ENCODE measurements at places on chromosomes 1 and 21.

- DNase-seq: no peak
Measured at GRCh38 chr1:62184336-62184735, 10.3 kb upstream of the L1TD1 start.

- DNase-seq: no peak
Measured at GRCh38 chr1:213982672-213983492, 4.9 kb upstream of the PROX1 start.

- DNase-seq: no peak
Measured at GRCh38 chr1:84253891-84254290, 47.6 kb upstream of the SAMD13 start.

DNA sequence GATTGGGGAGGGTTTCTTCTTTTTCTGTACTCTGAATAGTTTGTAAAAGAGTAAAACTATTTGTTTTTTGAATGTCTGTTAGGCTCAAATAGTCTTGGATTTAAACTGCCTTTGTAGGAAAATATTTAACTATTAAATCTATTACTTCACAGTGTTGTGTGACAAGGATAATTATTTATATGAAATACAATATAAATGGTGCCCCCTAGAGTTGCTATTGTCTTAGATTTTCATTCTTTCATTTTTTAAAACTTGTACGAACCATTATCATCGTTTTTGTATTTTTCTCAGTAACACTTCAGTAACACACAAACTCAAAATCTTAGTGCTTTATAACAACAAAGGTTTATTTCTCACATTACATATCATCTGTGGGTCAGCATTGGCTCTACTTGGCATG is 37.4 kb downstream of the C1orf185 start:
- DNase-seq: no peak

DNA sequence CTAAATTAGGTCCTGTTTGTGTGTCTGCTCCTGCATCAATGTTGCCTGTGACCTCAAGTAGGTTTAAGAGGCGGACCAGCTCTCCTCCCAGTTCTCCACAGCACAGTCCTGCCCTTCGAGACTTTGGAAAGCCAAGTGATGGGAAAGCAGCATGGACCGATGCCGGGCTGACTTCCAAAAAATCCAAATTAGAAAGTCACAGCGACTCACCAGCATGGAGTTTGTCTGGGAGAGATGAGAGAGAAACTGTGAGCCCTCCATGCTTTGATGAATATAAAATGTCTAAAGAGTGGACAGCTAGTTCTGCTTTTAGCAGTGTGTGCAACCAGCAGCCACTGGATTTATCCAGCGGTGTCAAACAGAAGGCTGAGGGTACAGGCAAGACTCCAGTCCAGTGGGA is 79.9 kb downstream of the PRDM2 start:
- DNase-seq: no peak

DNA sequence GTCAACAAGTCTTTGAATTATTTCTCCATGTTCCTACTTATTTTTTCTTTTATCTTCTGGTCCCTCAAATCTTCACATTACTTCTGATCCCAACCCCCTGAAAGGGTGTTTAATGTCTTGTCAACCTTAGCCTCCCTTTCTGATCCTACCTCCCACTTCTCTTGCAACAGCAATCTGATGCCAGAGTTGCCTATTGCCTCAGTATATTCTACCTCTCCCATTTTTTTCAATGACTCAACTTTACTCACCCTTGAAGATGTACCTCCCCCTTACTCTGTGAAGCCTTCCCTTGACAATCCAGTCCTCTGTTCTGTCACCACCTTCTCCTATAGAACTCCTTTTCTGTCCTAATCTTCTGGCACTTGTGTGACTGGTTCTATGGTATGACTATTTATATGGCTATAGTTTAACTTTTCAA is 99.5 kb upstream of the CD55 start:
- no peak for DNase-seq

DNA sequence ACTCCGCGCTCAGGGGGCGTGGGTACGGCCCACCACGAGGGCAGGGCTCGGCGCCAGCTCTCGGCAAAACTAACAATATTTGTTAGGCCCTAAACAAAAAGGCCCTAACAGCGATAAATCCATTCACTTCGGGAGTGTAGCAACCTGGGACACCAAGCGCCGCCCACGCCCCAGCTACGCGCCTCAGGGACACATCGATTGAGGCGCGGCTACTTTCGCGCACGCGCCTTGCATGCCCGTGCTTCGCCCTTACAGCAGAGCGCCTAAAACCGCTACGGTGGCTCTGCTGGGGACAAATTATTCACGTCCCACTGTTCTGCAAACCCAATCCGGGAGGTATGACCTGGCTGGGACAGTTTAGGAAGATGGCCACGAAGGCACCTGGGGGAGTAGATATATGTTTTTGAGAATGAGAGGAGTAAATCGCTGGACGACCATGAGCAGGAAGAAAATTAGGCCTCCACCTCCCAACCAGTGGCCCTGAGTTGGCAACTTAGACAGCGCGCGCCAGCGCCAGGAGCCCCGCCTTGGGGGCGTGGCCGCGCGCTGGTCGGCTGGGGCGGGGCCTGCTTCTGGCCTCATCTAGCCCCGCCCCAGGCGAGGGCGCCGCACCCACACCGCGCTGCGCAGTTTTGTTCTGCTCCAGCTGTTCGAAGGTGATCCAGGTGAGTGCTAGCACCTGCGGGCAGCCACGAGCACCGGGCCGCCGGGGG is at the start of gene MGST3:
MGST3 (plus strand) TSS at position 606 of the 713 bp plus-strand sequence. CDS start 18,614 bp downstream, outside the sequence.
- DNase-seq: peak; percentile 80

DNA sequence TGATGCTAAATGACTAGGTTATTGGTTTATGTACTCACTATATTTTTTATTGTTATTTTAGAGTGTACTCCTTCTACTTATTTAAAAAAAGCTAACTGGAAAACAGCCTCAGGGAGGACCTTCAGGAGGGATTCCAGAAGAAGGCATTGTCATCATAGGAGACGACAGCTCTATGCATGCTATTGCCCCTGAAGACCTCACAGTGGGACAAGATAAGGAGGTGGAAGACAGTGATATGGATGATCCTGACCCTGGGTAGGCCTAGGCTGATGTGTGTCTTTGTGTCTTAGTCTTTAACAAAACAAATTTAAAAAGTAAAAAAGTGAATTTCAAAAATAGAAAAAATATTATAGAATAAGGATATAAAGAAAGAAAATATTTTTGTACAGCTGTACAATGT is 155.7 kb upstream of the CD34 start:
- no peak for DNase-seq

GRCh38 chr1:183021405-183022201 is 1.6 kb upstream of the LAMC1 start:
- no peak for DNase-seq

GRCh38 chr1:210195635-210196160 is 36.9 kb upstream of the SERTAD4 start:
- DNase-seq: no peak

DNA sequence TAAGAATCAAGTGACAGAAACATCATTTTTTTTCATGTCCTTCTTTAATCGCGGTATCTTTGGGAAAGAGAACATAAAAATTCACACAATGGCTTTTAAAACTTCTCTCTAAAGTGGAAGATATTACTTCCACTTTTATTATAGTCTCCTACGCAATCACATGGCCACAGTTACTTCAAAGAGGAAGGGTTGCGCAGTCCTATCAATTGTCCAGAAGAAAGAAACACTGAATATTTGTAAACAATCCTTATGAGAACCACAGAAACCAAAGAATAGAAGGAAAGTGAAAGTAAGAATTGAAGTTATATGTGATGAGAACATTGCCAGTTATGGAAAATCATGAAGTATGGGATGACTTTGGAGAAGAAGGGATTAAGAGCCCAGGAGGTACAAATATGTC is 32.6 kb downstream of the CFH start:
- no peak for DNase-seq

GRCh38 chr1:221511797-221512196 is 230.1 kb downstream of the DUSP10 start:
- DNase-seq: no peak

DNA sequence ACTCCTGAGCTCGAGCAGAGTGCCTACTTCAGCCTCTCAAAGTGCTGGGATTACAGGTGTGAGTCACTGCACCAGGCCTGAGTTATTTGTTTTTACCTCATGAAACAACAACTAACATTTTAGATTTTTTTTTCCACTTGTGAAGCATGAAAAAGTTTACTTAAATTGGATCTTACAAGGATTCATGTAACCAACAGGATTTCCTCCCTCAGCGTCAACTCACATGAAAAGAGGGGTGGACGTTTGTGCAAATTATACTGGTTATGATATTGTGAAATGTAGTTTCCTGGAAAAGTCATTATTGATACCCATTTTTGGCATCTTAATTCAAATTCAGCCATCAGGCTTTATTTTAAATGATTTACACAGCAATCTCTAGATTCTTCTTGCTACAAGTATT is 6.5 kb downstream of the CNST start:
- DNase-seq: no peak

DNA sequence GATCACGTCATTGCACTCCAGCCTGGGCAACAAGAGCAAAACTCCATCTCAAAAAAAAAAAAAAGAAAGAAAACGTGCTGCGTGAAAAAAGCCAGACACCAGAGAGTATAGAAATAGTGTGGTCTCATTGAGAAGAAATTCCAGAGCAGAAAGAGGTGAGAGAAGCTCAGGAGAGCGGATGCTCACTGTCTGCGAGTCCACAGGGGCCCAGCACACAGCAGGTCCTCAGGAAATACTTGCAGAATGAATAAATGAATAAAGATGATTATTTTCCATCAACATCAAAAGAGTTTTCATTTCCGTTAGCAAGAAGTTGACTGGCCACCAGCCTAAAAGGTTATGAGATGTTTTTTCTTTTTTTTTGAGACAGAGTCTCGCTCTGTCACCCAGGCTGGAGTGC is 14.4 kb downstream of the CASP9 start:
- DNase-seq: no peak

DNA sequence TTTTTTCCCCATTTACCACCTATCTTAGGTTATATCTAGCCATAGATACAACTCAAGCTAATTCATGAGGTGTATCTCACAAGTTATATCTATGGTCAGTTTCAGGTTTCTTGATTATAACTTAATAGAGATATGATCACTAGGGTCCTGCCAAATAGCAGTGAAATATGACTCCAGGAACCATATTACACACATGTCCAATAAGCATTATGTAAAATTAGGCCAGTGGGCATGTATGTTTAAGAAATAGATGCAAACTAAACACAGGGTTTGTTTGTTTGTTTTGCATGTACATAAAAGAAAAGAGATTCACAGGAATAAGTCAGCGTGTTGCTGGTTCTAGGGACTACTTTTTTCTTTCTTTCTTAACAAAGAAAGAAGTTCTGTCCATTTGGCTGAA is 112.5 kb upstream of the ST6GALNAC5 start:
- DNase-seq: no peak

DNA sequence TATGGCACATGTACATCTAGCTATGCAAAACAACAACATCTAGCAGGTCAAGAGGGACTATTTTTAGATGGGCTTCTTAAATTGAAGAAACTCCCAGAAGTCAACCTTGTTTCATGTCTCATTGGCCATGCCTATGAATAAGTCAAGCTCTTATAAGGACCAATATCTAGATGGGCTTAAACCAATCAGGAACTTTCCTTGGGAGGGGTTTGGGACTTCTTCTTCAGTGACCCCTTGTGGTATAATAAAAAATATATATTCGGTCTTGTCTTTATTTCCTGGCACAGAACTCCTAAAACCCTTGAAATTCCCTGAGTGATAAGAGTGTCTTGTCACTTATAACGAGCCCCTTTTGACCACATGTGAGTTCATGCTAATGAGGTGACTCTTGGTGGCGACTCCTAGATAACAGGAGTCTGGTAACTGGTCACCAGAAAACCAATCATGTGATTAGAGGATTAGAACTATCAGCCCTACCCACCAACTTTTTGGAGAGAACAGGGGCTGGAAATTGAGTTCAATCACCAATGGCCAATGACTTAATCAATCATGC is 218.3 kb downstream of the HHIPL2 start:
- no peak for DNase-seq

GRCh38 chr1:232057896-232058274 is 431.3 kb downstream of the DISC1 start:
- no peak for DNase-seq

DNA sequence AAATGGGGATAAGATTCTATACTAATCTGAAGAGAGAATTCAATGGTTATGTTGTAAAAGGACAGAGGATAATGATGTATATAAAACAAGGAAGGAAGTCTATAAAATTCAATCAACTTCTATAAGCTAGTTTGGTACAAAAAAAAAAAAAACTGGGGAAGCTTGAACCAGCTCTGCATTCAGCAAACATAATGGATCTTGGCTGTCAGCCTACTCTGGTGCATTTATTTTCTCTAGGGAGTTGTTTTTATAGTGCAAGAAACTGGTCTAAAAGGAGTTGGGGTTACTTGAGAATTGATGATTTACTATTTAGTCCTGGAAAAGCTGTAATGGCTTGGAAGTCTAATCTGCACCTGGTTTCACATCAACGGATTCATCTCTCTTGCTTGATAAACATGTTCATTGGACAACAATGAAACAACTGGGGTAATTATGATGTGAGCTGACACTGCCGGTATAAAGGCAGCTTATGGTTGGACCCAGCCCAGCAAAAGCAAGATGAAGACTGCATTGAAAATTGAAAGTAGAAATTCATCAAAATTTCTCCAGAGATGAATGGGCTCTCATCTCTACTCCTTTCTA is 199.4 kb upstream of the NRIP1 start:
- DNase-seq: no peak

GRCh38 chr1:225886159-225887029 is 2.6 kb downstream of the LEFTY1 start:
- no peak for DNase-seq

DNA sequence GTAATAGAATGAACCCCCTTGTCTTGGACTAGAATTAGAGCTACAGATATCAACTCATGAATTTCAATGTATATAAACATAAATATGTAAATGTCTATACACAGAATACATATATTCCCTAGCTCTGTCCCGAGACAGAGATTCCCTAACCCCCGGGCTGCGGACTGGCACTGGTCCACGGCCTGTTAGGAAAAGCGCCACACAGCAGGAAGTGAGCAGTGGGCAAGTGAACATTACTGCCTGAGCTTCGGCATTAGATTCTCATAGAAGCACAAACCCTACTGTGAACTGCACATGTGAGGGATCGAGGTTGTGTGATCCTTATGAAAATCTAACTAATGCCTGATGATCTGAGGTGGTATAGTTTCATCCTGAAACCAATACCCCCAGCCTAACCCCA is 51.2 kb downstream of the PIK3R3 start:
- DNase-seq: no peak
